SK-N-DZ (cell line): ENCODE measurements at places on chromosomes 13 and 19.

- DNase-seq, result no peak
These were observed 70.7 kb upstream of the MYCBP2 start for GRCh38 chr13:77397636-77398035.

- no peak for DNase-seq
These were observed 10.1 kb downstream of the MIER2 start for GRCh38 chr19:334296-335071.

- DNase-seq, result no peak
These were observed 22.4 kb downstream of the GTF2F2 start for GRCh38 chr13:45142440-45143345.

DNA sequence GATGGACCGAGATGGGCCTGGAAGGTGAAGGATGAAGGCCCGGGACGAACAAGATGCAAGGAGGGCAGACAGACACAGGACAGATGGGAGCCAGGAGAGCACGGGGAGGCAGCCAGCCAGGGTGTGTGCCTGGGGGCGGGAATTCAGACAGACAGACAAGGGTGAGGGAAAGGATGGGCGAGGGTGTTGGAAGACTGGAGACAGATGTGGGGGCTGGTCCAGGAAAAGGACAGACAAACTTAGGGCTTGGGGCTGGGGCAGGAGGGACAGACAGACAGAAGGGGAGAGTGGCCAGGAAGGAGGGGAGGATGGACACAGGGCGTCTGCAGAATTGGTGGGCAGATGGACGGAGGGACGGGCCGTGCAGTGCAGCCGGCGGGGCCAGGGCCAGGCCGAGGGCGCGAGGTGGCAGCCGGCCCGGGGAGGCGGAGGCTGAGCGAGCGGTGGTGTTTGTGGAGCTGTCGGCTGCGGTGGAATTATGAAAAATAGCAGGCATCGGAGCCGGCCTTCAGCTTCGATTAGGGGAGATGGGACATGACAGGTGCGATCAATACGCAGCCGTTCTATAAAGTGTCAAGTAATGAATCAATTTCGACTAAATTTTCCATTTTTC lies 4.6 kb upstream of the ERFL start:
- no peak for DNase-seq

DNA sequence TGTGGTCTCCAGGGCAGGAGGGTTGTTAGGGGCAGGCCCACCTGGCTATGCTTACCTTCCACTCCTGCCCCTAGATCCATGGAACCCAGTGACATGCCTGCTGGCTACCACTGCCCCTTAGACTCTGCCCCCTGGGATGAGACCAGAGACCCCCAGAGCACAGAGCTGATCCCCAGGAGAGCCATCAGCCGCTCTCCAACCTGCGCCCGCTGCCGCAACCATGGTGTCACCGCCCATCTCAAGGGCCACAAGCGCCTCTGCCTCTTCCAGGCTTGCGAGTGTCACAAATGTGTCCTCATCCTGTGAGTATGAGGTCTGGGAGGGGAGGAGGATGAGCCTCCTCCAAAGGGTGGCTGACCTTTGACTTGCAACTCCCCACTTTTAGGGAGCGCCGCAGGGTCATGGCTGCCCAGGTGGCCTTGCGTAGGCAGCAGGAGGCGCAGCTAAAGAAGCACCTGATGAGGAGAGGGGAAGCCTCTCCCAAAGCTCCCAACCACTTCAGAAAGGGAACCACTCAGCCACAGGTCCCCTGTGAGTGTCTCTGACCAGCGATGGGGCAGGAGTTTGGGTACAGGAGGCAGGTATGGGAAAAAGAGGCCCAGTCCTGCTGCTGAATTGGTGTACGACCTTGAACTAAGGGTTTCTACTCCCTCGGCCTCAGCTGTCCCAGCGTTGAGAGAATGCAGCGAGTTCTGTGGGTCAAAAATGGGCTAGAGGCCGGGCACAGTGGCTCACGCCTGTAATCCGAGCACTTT lies 2.7 kb downstream of the DMRTC2 start:
- DNase-seq, result no peak
